Cardiac fibroblast (primary cell): ENCODE measurements at places on chromosomes 7 and 10.

GRCh38 chr7:132464740-132465139 lies 111.5 kb downstream of the PLXNA4 start:
- DNase-seq, result peak; percentile 38

DNA sequence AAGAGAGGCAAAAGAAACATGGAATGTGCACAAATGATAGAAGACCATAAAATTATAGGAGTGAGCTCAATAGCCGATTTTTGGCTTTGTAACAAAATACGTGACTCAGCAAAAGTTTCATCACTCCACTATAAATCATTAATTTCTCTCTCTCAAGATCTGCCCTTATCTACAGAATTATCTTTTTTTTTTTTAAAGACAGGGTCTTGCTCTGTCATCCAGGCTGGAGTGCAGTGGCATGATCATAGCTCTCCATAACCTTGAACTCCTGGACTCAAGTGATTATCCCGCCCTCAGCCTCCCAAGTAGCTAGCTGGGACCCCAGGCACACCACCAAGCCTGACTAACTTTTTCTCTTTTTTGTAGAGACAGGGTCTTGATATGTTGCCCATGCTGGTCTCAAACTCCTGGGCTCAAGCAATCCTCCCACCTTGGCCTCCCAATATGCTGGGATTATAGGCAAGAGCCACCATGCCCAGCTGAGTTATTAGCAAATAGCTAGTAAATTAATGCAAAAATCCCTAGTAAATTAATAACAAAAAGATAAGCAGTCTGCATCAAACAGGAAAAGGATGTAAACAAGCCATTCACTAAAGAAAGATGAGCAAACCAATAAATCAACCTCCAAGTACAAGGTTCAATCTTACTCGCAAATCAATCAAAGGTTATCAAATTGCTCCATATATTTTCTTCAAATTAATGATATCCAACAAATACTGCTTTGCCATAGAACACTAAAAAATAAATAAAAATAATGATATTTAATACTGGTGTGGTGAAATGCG lies 450.7 kb downstream of the PARD3 start:
- DNase-seq, result no peak

DNA sequence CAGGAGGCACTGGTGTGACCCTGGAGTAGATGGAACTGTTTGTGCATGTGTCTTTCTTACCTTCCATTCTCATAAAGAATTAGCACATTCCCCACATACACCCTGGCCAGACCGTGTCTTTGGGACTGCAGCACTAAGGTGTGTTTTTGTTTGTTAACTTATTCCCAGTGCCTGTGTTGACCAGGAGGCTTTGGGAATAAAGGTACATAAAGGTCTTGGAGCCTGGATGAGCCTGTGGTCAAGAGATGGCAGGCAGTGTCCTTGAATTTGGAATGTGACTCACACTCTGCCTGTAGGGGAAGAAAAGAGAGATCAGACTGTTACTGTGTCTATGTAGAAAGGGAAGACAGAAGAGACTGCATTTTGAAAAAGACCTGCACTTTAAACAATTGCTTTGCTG lies 137.6 kb downstream of the LYZL1 start:
- no peak for DNase-seq

GRCh38 chr7:6130007-6130587 lies 98.9 kb downstream of the ANKRD61 start:
- DNase-seq, result no peak

DNA sequence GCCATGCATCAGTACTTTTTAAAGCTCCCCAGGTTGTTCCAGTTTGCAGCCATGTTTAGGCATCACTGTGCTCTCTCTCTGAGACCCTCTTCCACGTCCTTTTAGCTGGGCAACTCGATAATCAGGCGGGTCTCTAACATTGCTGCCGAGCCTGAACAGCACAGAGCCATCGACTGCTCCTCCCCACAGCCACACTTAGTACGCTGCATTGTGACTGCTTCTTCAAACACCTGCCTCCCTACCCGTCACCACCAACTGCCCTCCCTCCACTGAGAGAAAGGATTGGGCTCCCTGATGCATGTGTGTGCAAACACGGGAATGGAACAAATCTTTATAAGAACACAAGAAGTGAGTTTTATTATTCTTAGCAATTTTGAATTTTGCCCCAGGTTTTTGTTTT lies 11.4 kb upstream of the TACR2 start:
- no peak for DNase-seq

- DNase-seq, result no peak
Measured at GRCh38 chr10:97768322-97769315, 3.2 kb downstream of the SFRP5 start.

- DNase-seq, result no peak
Measured at GRCh38 chr7:151673216-151673615, 153.5 kb upstream of the RHEB start.

GRCh38 chr7:22117222-22117621 lies 171.5 kb upstream of the CDCA7L start:
- DNase-seq, result no peak

GRCh38 chr10:86693721-86694369 lies 25.5 kb downstream of the LDB3 start:
- peak; percentile 74 for DNase-seq

- DNase-seq, result peak; percentile 93
Measured at GRCh38 chr10:77939561-77940001, 13.0 kb upstream of the DLG5 start.

DNA sequence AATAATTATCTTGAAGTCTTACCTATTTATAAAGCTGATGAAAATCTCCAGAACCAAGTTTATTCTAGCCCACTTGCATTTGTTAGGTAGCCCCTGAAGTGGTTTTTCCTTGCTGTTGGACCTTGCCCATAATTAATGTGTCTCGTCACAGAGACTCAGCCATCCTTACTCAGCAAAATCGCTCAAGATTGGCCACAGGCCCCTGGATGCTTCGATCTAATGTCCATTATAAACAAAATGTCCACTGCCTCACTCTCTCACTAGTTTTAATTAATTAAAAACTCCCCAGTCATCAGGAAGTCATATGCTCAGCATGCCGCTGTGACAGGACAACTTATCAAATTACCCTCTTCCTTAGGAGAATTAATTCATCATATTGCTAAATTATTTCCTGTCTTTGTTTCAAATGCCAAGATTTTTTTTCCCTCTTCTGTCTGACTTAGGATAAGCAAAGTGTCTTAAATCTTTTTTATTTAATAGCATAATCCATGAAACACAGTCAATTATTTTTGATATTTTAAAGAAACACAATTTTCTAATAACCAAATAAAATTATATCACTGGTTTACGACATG lies 126.8 kb upstream of the PCLO start:
- DNase-seq, result no peak

DNA sequence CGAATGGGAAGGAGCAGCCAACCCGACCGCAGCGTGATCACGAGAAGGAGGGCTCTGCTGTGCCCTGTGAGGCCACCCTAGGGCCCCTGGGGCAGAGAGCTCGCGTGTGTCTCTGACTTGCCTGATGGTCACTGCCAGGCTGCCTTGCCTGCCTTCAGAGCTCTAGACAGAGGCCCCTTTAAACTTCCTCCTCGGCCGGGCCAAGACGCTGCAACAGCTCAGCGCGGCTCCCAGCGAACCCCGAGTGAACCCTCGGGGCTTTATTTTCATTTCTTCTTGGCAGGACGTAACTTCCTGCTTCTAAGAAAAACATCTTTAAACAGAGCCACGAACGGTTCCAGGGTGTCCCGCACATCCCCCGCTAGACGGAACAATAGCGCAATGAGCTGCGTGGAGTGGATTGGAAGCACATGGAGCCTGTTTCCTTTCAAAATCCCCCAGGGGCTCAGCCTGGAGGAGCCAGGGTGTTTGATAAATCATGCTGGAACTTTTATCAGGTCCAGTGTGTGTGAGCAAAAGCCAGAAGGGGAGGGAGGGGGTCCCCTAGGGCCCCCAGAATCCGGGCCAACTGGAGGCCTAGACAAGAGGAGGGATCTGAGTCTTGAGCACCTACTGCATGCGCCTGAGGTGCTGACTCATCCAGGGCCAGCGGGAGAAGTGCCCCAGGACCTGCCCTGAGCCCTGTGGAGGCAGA lies 134.1 kb upstream of the GDF10 start:
- peak; percentile 93 for DNase-seq

GRCh38 chr10:87734987-87735827 lies 75.5 kb downstream of the PAPSS2 start:
- DNase-seq, result peak; percentile 64

GRCh38 chr7:108805808-108806397 lies 236.2 kb downstream of the DNAJB9 start:
- peak; percentile 63 for DNase-seq

GRCh38 chr7:136869991-136870865 lies 1.8 kb downstream of the CHRM2 start:
- peak; percentile 18 for DNase-seq

DNA sequence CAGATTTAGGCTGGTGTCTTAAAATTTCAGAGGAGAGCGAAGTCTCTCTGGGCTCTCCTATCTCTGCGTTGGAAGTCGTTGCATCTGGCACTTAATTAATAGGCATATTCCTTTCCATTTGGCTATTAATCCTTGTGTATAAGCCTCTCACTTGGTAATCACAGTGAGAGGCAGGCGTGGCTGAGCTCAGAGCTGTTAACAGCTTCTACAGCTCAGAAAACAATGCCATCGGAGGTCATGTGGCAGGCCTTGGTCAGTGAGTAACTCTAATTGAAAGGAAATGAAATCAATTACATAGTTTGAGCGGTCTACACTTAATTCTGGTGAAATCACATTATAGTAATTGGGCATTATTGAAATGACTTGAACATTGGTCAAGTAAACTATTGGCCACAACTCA lies 135.1 kb downstream of the DPY19L1 start:
- DNase-seq, result no peak

DNA sequence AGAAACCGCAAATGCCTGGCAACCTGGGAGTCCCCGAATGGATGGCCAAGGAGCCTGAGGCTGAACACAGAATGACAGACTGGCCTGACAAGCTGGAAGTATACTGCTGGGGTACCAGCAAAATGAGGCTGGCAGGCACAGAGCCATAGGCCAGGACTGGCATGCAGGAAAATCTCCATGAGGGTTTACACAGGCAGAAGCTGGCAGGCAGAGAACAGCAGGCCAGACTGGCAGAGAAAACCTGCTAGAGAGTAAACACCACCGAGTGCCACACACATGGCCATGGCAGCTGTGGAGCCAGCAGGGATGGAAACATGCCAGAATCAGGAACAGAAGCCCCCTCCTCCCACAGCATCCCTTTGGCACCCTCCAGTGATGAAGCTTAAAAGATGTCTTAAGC lies 63.4 kb downstream of the CRPPA start:
- no peak for DNase-seq

- DNase-seq, result no peak
Measured at GRCh38 chr7:30658479-30659074, 23.7 kb downstream of the CRHR2 start.
